ENCODE measurements at places on chromosomes 2 and 18. TPM values are rescaled to one million over a fixed set of nuclear protein-coding genes. Genes with fewer than 3 reads are reported as not detected.

Gene CBLN2
- total RNA-seq = not detected

Gene FBXO48
- 0.37 TPM for total RNA-seq

Gene ASXL2
- 9.9 TPM for total RNA-seq

Gene COLEC11
- total RNA-seq = 0.37 TPM

Gene LYPD6B
- total RNA-seq = not detected

Gene CD207
- total RNA-seq = not detected

Gene STPG4
- 0.20 TPM for total RNA-seq

Gene COLEC12
- total RNA-seq = 115 TPM

Gene RAMP1
- not detected for total RNA-seq

Gene TNFRSF11A
- total RNA-seq = under 0.01 TPM

Gene LINC00305
- not detected for total RNA-seq

Gene SLC11A1
- total RNA-seq = under 0.01 TPM

Gene ERICH2
- not detected for total RNA-seq

Gene CYS1
- total RNA-seq = 0.20 TPM

Gene RTP5
- total RNA-seq = not detected

Gene FEV
- not detected for total RNA-seq

Measured in subcutaneous preadipocyte (primary cell).